ENCODE measurements at places on chromosomes 4 and X.
A peak's percentile ranks its signal among the peaks of the same experiment; 100 is the strongest.

DNA sequence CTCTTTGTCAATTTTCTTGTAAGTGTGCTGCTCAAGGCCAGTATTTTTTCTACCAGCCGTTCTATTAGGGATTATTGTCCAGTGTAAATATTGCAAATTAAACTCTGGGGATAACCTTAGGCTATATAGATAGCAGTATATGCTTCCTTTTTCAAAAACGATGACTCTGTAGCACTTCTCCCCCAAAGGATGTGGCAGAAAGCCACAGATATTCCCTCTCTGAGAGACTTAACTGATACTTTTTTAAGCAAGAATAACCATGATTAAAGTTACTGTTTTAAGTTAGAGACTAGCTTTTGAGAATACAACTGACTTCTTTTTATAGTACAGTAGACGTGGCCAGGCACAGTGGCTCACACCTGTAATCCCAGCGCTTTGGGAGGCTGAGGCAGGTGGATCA lies 130.0 kb downstream of the FHIP1A start:
- no peak for DNase-seq

GRCh38 chr4:31908261-31908660 lies 1188.1 kb downstream of the PCDH7 start:
- no peak for DNase-seq

DNA sequence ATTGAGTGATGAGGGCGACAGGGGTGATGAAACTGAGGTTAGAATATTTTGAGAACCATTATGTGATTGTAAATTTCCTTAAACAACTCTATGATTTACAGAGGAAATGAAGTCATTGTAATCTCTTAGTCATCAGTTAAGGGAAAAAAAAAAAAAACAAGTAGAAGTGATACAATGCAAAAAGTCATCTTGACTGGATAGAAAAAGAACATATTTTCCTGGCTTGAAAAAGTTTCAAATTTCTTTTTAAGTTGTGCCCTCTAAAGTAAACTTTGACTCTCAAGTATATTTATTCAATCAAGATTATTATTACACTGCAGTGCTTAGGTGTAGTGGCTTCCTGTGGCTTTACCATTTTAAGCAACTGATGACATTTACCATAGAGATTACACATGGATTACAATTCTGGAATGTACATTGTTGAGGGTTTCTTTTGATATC lies 40.6 kb downstream of the GABRB1 start:
- no peak for DNase-seq

DNA sequence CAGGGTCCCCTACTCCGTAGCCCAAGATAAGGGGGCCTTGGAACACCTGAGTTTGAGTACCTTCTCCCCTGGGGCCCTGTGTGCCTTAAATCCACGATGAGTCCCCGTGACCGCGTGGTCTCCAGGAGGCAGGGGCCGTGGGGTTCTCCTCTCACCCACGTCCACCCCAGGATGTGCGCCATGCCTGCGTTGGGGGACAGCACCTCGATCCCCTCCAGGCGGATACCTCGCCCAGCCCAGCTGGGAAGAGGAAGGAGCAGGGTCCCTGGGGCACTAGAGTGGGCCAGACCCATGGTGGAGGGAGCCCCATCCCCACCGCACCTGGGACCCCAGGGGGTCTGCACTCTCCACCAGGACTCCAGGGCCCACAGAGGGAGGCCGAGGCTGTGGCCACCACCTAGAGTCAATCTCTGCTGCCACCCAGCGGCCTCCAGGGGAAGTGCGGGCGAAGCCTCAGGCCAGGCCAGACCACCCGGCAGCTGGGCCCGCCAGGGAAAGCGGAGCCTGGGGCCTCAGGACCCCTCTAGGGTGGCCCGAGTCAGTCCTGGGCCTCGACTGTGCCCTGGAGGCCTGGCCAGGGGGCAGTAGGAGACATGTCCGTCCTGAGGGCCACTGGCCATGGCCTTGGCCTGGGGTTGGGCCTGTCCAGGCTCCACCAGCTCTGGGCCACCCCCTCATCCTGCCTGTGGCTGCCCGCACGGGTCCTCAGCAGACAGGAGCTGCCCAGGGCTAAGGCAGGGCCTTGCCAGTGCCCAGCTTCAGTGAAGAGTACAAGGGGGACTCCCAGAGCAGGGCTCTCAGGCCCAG lies 55.0 kb downstream of the FAM53A start:
- peak; percentile 61 for DNase-seq

GRCh38 chr4:187937557-187937956 lies 58.0 kb upstream of the ZFP42 start:
- no peak for DNase-seq

GRCh38 chr4:56940971-56941370 lies 33.3 kb downstream of the REST start:
- no peak for DNase-seq
